ENCODE measurements at places on chromosomes 12 and 14. TPM values are rescaled to one million over a fixed set of nuclear protein-coding genes. Genes with fewer than 3 reads are reported as not detected.

ARMH4 gene
- polyA plus RNA-seq, result not detected

KCNC2 gene
- polyA plus RNA-seq, result not detected

OR6C2 gene
- not detected for polyA plus RNA-seq

PRICKLE1 gene
- not detected for polyA plus RNA-seq

GRCh38 chr12:49622501-49623141, 740 bp upstream of the PRPF40B start:
- peak; percentile 78 for DNase-seq

- DNase-seq, result no peak
These were observed 41.7 kb upstream of the RAP1B start for GRCh38 chr12:68568922-68569569.

- DNase-seq, result no peak
These were observed 49.2 kb upstream of the SGPP1 start for GRCh38 chr14:63777024-63777423.

DNA sequence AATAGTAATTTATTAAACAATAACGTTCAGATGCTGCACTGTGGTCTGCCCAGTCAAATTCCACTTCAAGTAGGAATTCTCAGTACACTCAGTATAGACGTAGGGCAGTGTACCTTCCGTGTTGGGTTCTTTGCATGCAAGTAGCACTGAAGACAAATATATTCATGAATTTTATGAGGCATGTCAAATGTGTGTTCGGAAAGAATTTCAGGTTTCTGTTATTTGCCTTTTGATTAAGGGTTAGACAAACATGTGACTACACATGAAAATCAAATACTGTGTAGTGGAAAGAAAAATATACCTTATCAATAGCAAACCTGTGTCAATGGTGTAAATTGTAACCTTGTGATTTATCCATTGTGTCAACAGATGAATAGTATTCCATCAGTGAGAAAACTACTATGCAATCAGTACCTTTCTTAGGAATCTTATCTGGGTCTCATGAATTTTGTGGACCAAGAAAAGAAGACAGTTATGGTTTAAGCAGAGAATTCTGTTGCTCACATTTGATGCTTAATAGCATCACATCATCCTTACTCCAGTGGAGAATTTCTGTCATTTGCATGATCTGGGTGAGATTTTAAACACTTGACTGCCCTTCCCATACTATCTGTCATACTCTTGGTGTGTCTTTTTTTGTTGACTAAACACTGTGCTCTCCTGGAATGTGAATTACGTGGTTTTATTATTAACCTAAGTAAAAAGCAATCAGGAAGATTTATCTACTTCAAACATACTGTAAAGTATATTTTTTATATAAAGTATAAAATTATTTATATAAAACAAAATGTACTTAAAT, 13.3 kb downstream of the TMEM260 start:
- DNase-seq, result no peak

DNA sequence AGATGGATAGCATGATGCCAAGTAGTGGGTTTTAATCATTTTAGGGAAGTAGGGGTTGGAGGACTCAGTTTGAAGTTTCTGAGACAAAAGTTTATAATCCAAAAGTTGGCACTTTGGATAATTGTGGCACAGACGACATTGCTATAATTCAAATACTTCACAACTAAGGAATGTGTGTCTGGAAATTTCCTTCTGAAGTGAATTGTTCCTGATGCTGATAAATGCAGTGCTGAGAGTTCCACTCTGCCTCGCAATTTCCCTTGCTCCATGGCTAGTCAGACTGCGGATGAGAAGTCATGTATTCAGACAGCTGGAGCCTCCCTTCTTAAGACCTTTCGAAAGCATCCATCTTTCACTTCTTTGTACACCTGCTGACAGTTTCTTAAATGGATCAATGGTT, 393.3 kb upstream of the PRICKLE1 start:
- no peak for DNase-seq

DNA sequence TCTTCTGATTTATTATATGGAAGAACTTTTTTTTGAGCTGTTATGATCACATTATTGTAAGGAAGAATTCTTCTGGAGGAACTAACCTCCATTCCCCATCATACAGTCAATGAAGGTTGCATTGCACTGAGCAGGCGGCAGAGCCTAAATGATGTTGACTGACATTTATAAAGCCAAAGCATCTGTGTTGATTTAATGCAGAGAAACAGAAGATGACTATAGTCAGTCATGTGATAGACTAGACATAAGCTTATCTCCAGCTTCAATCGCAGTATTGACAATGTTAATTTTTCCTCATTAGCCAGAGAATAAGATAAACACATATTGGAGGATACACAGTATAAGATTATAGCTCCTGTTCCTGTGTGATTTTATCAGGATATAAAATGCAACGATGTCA, 82.0 kb downstream of the PRICKLE1 start:
- no peak for DNase-seq

DNA sequence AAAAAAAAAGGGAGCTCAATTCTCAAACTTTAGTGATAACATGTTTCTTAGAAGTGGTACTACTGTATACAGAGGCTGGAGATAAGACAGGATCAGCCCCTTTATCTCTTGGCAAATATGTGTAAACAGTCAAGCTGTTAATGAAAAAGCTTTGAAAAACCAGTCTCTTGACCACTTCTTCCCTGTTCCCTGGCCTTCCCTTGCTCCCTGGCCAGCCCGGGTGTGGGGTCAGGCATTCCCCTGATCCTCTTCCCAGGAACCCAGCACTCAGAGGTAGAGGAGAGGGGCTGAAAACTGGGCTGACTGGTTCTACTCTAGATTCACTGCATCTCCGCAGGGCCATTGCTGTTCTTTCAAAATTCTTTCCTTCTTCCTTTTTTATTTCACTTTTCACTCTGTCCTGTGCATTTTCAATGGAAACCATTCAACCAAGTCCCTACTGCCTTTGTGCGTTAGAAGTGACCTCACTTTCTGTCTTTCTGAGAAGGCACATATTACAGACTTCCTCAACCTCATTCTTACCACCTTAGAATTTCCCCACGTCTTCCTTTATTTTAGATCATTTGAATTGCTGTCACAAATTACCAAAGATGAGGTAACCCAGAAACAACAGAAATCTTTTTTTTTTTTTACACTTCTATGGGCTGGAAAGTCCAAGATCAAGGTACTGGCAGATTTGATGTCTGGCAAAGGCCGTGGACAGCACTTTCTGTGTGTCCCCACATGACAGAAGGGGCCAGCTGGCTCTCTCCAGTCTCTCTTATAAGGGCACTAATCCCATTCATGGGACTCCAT, 5.7 kb downstream of the GNG2 start:
- peak; percentile 64 for DNase-seq

DNA sequence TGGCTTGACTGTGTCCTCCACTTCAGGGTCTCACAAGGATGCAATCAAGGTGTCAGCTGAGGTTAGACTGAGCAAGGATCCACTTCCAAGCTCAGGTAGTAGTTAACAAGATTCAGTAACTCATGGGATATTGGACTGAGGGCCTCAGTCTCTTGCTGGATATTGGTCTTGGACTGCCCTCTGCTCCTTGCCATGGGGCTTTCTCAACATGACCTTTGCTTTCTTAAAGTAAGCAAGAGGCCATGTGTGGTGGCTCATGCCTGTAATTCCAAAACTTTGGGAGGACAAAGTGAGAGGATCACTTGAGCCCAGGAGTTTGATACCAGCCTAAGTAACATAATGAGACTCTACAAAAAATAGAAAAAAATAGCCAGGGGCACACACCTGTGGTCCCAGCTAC, 231.3 kb upstream of the AMIGO2 start:
- DNase-seq, result no peak

DNA sequence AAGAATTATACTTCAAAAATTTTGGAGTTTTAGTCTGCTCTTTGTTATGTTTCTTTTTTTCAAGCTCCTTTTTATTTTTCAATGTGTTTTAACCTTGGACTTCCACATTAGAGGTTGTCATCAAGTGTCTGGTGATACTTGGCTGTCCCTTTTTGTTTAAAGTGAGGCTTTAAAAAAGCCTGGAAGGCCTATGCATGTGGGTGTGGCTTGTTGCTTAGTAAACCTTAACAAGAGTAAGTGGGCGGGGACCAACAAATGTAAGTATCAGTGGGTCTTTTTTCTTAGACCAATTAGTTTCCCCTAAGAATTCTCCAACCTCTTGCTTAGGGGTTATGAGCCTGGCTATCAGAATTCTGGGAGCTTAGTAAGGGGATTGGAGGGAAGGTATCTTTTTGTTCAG, 26.4 kb downstream of the HCFC2 start:
- no peak for DNase-seq

DNA sequence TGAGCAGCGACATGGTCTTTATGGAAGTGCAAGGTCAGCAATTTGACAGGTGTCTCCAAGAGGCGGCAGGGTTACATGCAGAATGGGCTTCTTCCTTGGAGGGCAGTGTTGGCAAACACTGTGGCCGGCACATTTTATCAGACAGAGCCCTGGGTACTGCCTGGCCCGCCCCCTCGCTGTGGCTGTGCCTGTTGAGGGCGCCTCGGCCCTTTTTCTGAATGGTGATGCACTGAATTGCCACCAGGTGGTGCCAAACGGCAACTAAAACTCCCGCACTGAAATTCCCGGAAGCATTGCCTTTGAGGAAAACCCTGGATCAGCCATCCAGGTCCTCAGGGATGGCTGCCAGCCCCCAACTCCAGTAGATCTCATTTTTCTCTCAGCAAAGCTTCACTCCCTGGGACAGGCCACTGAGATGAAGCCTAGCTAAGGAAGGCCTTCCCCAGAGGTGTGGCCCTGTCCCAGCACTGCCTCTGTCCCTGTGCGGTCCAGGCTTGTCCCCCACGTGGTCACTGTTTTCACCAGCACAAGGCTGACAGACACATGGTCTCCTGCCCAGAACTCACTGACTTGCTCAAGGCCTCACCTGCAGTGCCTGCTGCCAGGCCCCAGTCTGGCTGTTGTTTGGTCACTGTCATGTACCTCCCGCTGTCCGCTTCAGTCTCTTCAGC, 73.6 kb downstream of the TESC start:
- peak; percentile 40 for DNase-seq

- peak; percentile 18 for DNase-seq
These were observed 33.8 kb upstream of the FGD4 start for GRCh38 chr12:32365473-32366064.

DNA sequence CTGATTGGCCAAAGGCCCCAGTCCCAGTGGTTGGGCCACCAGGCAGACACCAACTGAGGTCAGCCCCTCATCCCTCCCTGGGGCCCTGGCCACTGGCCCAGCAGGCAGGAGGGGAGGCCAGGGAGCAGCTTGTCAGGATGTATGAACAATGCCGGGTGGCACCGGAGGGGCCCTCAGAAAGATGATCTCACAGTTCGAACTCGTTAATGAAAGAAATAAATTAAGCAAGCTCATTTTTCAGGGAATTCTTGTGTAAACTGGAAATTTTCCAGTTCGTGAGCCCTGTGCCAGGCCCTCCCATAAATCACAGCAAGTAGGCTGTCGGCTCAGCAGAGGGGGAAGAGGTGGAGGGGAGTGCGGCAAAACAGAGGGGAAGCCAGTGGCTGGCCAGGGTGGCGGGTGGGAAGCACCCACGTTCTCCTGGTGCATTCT, 177.0 kb upstream of the VASH1 start:
- DNase-seq, result no peak

All from CD4-positive, alpha-beta memory T cell (primary cell).